ENCODE measurements at places on chromosomes 12 and 14.

DNA sequence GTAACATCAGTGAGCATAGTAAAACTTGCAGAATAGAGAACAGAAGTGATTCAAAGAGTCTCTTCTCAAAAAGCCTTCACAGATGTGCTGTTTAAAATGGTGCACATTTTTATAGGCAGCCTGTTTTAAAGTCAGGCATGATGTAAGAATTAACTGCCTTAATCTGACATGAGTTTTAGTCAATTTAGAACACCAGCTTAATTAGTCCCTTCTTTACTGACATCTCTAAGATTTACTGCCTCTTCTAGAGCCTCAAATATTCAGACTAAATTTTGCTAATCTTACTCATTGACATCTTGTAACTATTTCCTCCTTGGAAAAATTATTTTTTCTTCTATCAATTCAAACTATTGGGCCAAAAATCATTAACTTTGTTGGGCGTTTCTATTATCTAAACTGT is 782.5 kb downstream of the C12orf50 start:
- DNase-seq = no peak

GRCh38 chr14:68790644-68791077 is 2.2 kb downstream of the ZFP36L1 start:
- peak; percentile 69 for DNase-seq

- no peak for DNase-seq
Measured at GRCh38 chr12:124761871-124762270, 101.8 kb downstream of the SCARB1 start.

GRCh38 chr12:43349863-43350262 is 202.1 kb downstream of the ADAMTS20 start:
- no peak for DNase-seq

DNA sequence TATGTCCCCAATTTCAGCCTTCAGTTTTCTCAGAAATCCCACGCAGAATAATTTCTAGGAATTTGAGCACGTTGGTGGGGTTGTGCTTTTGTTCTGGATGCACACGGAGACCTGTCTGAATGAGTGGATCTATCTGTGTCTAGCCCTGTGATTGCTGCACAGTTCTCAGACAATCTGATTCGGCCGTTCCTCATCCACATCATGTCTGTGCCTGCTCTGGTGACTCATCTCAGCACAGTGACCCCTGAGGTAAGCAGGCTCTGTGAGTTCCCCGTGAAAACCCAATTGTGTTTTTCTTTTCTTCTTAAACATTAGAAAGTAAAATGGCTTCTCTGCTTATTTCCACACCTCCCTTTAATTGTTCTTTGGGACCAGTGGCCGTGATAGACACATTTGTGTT is 20.2 kb downstream of the UBE3B start:
- no peak for DNase-seq

DNA sequence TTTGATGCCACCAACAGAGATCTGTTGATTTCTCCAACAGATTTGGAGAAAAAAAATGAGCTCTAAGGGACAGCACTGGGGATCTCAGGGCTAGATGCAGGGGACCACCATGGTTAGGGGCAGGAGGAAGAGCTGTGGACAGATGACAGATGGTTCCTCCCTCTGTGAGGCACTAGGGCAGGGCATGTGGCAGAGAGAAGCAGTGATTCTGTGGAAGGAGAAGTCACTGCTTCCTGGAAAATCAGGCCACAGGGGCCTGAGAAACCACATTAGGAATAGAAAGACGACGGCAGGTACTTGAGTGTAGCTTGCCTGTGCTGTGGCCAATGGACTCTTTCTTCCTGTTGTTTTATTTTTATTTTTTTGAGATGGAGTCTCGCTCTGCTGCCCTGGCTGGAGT is 24.9 kb upstream of the TMED2 start:
- DNase-seq = no peak

- DNase-seq = no peak
Measured at GRCh38 chr14:66746316-66747006, 238.5 kb downstream of the GPHN start.

DNA sequence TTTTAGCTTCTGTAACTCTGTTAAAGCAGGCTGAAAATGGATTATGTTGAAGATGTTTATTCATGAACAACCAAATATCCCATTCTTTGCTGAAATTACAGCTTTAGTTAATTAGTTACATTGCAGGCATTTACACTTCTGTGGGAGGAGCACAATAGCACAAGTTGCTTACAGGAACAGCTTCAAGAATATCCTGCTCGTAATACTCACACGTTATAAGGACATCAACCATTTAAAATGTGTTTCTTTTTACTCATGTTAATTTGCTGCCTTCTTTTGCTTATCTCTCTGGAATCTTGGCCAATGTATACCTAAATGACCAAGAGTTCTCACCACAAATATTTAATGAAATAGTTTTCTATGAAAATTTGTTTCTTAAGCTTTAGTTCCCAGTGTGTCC is 305.2 kb upstream of the SYT1 start:
- no peak for DNase-seq

- DNase-seq = no peak
Measured at GRCh38 chr14:54653712-54654469, 87.0 kb downstream of the SAMD4A start.

- DNase-seq = no peak
Measured at GRCh38 chr12:16587110-16587453, 18.9 kb downstream of the LMO3 start.

GRCh38 chr14:27727251-27727770 is 1039.3 kb upstream of the FOXG1 start:
- no peak for DNase-seq

GRCh38 chr14:100592972-100593371 is 5.8 kb upstream of the BEGAIN start:
- DNase-seq = no peak

All from stimulated activated CD4-positive, alpha-beta T cell treated with anti-CD3 and anti-CD28 coated beads, Interleukin-15, amount 100 ng/mL, for 1 hour (primary cell).